ENCODE measurements at places on chromosomes 1 and 21.
A peak's percentile ranks its signal among the peaks of the same experiment; 100 is the strongest.

- DNase-seq: peak; percentile 25
Observed at GRCh38 chr1:173295995-173296394, 88.9 kb upstream of the TNFSF4 start.

GRCh38 chr1:158972841-158973240, 36.9 kb upstream of the IFI16 start:
- no peak for DNase-seq

DNA sequence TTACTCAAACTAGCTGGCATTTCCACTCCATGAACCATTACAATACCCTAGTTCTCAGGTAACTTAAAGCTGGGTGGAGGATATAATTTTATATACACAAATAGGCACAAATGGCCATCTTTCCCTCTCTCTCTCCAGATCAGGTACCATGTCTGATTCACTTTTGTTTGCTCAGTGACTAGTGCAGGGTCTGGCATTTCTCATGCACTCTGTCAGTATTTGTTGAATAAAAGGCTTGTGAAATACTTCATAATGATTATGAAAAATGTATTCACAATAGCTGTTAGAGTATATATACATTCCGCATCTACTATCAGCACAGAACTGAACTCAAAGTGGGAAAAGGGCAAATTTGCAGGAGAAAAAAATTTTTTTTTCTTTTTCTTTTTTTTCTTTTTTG, 510.2 kb upstream of the USP24 start:
- DNase-seq: peak; percentile 54

DNA sequence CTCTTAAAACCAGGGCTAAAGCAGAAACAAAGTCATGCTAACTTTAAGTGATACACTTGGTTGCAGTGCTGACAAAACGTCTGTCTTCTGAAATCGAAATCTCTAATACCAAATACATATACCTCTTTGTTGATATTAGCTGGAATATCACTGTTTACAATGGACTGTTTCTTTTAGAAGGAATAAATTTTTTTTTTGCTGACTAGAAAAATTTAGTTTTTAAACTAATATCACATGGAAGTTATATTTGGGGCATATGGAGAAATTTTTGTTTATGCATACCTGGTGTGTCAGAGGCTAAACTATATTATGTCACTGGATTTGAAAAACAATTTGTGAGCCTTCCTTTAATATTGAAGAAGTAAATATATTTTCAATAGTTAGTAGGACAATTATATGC, 39.1 kb downstream of the USP25 start:
- DNase-seq: no peak

GRCh38 chr1:2451741-2452140, 24.3 kb upstream of the PLCH2 start:
- peak; percentile 94 for DNase-seq

GRCh38 chr1:151970626-151971025, 23.0 kb downstream of the S100A10 start:
- peak; percentile 60 for DNase-seq

GRCh38 chr1:99994496-99994895, 24.7 kb downstream of the SLC35A3 start:
- no peak for DNase-seq

DNA sequence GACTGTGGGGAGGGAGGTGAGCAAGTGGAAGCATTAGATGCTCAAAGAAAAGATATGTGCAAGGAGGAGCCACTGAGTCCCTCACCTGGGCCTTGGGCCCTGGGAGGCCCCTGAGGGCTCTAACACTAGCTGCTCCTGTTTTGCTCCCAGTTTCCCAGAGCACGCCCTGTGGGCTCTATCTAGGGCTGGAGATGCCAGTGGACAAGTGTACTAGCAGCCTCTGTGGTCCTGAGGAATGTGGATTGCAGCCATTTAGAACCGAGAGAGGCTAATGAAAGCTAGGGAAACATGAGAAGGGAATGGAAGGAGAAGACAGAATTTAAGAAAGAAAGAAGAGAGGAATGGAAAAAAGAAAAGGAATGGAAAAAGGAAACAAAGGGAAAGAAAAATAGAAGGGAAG, 10.0 kb upstream of the TBX15 start:
- no peak for DNase-seq

GRCh38 chr1:190320952-190321351, 156.7 kb downstream of the BRINP3 start:
- peak; percentile 36 for DNase-seq

DNA sequence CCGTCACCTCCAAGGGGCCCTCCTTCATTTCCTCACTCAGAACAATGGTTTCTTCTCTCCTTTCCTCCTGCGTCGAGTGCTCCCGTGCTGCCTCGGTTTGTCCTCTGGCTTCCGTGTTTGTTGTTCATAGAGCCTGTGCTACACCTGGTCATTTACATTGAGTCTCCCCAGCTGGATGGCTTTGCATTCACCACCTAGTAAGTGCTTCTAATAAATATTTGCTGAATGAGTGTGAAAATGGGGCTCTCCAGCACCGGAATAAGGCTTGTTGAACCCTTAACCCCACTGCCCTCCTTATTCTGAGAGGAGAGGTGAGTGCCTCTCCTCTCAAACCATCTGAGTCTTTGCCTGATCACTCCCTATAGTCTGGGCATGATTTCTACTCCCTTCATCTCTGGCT, 104.9 kb downstream of the CNIH3 start:
- no peak for DNase-seq

- DNase-seq: no peak
Observed at GRCh38 chr1:216169351-216169750, 253.9 kb downstream of the USH2A start.
